ENCODE measurements at places on chromosomes 12 and 14. TPM values are rescaled to one million over a fixed set of nuclear protein-coding genes. Genes with fewer than 3 reads are reported as not detected.

The STAB2 gene
- total RNA-seq = not detected

The NR4A1 gene
- total RNA-seq = 5.3 TPM

The PLXNC1 gene
- total RNA-seq = 6.7 TPM

GRCh38 chr12:102118874-102119273, 1.0 kb downstream of the NUP37 start:
- no peak for DNase-seq
